ENCODE measurements at places on chromosomes 3 and 15.

GRCh38 chr15:67184208-67184925 is 70.1 kb downstream of the AAGAB start:
- no peaks in the 10 kb centered on the region for H3K27me3 ChIP-seq
- H3K27ac ChIP-seq = no peak overlapping the region
- DNase-seq = no peak
- peaks cover 29% of the 10 kb centered on the region for H3K4me1 ChIP-seq
- H3K4me3 ChIP-seq = no peak overlapping the region

DNA sequence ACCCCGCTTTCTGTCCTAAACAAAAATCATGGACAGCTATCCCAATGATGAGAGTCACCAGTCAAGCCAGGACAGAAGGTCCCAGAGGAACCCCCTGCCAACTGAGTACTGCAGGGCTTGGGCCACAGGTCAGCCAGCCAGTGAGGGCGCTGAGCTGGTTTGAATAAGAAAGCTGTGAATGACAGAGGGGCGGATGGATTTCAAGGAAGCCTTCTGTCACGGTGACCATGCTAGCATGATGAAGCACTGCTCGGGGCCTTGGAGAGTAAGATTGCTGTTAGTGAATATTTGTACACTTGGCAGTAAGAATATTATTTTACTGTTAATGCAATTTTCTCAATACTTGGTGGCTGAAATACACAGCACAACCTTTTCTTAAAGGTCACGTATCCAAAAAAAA is 734.0 kb upstream of the NR2F2 start:
- no peak overlapping the region for H3K4me3 ChIP-seq
- no peaks in the 10 kb centered on the region for H3K4me1 ChIP-seq
- no peak for DNase-seq
- H3K36me3 ChIP-seq = no peaks in the 10 kb centered on the region

DNA sequence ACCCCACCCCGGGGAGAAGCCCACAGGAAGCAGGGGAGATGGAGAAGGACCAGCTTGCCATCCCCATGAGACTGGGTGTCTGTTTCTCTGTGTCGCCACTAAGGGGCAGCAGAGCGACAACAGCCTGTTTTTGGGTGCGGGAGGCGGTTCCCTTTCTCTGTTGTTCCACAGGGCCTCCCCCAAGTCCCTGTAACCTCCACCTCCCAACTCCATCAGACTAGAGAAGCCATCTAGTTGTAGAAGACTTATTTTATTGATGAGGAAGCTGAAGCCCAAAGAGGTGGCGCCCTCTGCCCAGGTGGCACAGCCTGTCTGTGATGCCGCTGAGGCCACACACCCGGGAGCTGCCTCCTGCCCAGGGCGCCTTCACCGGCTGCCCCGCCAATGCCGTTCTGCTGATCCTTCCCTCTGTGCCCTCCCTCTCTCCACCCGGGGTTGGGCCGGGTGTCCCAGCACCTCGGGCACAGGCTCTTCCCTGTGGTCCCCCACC is 3.9 kb upstream of the CCDC9B start:
- H3K36me3 ChIP-seq = no peaks in the 10 kb centered on the region
- DNase-seq = peak; percentile 85
- H3K27me3 ChIP-seq = no peaks in the 10 kb centered on the region
- H3K4me3 ChIP-seq = no peak overlapping the region
- H3K4me1 ChIP-seq = peaks cover 48% of the 10 kb centered on the region

GRCh38 chr3:82055792-82056191 is 294.3 kb upstream of the GBE1 start:
- no peaks in the 10 kb centered on the region for H3K27me3 ChIP-seq
- H3K36me3 ChIP-seq = no peaks in the 10 kb centered on the region
- no peak overlapping the region for H3K27ac ChIP-seq

All from transverse colon (tissue), 4 donors.